ENCODE measurements at places on chromosomes 7 and 10.
A peak's percentile ranks its signal among the peaks of the same experiment; 100 is the strongest.

- DNase-seq: no peak
These were observed 24.5 kb downstream of the RSU1 start for GRCh38 chr10:16792675-16793074.

DNA sequence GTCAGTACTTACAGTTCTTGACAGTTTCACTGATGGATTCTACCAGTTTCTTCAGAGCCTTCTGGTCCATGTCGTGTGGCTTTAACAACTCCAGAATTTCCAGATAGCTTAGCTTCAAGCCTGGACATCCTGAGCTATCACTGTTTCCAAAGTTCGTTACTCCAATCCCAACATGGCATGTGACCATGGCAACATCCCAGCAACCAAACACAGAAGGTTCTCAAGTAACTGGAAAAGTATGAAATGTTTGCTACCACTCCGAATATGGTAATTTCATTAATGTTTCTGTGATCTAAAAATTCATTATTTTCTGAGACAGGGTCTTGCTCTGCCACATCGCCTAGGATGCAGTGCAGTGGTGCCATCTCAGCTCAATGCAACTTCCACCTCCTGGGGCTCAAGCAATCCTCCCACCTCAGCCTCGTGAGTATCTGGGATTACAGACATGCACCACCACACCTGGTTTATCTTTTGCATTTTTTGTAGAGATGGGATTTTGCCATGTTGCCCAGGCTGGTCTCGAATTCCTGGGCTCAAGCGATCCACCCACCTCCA, 29.3 kb downstream of the RBM48 start:
- no peak for DNase-seq

DNA sequence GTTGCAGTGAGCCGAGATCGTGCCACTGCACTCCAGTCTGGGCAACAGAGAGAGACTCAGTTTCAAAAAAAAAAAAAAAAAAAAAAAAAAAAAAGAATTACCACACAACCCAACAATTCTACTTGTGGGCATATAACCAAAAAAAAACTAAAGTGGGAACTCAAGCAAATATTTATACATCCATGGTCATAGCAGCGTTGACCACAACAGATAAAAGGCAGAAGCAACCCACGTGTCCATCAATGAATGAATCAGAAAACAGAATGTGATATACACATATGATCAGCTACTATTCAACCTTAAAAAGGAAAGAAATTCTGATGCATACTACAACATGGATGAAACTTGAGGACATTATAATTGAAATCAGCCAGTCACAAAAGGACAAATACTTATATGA, 179.3 kb upstream of the NEBL start:
- no peak for DNase-seq

DNA sequence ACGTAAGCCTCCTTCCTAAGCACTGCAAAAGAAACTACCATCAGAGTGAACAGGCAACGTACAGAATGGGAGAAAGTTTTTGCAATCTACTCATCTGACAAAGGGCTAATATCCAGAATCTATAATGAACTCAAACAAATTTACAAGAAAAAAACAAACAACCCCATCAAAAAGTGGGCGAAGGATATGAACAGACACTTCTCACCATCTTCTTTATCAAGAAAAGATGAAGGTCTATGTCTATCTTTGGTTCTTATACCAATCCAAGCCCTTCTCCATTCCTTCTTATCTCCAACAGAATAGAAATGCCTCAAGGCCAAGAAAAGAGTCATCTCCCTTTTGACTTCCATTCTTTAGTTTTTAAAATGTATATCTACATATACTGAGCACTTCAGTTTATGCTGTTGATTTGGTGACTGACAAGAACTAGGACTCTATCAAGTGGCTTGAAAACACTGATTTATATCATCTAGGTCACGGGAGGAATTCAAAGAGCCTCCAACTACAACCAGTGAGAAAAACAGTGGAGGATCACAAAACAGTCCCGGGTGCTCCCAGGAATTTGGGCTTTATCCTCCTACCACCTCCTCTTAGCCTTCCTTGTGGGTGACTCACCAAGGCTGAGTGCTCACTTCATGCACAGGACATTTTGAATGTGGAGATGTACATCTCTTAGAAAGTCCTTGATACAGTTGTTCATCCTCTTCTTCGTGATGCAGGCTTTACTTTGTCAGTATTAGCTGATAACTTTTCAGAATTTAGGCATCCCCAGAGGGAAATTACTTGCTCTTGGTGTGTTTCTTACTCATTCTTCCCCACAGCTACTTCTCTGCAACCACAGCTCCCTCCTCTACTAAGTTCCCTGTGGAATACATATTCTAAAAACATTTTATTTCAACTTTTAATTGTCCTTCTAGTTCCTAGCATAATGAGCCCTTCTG, 15.4 kb downstream of the TAS2R41 start:
- no peak for DNase-seq

DNA sequence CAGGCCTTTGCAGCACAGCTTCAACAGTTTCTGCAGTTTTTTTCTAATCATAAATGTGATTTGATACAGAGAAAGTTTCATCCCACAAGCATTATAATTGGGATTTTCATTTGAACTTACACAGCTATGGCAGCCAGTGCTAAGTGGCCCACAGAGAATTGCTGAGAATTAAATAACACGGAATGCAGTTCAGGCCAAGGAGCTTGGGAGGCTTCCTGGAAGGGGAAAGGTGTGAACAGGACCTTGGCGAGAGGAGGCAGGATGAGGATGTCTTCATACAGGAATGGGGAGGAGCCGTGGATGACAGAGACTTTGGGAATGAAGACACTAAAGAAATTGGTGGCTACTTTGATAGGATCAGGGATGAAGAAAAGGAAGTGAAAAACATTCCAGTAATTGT, 95.3 kb downstream of the ZNF22 start:
- no peak for DNase-seq

DNA sequence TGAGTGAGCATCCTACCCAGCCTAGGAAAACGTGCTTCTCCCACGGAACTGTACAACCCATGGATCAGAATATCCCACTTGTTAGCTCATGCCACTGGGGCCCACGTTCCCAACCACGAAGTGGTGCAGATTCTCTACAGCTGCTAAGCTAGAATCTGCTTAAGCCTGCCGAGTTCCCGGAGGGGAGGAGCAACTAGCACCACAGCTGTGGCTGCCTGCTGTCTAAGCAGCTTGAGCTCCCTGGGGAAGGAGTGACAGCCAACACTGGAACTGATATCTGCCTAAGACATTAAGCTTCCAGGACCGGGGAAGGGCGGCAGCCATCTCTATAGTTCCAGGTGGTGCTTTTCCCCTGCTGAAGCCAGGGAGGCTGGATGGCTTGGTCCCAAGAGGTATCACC, 334.7 kb upstream of the CHRM2 start:
- DNase-seq: no peak

- DNase-seq: no peak
These were observed 17.1 kb downstream of the ARHGAP21 start for GRCh38 chr10:24706479-24707118.

- no peak for DNase-seq
These were observed 13.0 kb upstream of the FRA10AC1 start for GRCh38 chr10:93715345-93715744.

GRCh38 chr7:102981451-102981850, 68.7 kb downstream of the LRRC17 start:
- DNase-seq: no peak

DNA sequence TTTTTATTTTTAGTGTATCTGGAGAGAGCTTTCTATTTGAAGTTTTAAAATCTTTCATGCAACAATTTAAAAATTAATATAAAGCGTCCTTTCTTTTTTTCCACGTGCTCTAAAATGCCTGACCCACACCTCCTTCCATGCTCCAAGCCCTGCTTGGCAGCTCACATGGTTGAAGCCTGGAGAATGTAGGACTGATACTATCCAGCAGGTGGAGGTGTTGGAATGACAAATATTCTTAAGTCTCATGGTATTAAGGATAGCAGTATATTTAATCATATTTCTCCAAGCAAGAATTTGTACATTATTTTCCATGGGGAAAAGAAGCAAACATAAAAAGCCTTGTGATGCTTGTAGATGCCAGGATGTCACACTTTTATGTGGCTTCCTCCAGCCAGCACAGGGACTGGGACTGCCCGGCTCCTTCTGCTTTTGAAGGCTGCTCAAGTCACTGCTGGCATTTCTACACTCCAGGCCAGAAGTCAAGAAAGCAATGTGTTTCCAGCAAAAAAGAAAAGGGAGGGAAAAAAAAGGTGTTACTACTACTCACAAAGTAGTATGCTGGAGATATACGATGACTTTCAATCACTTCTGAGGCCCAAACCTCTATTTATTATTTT, 49.7 kb downstream of the BZW2 start:
- DNase-seq: peak; percentile 17

DNA sequence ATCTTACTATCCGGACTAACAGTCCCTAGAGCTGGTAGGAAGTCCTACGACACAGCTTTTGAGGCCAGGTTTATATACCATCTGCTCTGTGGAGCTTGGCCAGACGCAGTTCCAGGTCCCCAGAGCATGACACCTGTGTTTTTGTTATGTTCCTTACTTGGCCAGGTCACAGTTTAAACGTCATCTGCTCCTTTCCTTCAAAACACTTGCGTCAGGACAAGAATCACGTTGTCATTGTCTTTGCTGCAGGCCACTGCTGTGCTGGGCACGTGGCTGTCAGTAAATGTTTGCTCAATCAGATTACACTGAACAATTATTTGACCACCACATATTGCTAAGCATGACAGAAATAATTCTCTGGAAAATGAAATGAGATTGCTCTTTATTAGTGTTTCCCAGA, 23.9 kb downstream of the SLC18A2 start:
- DNase-seq: peak; percentile 39

GRCh38 chr10:121838931-121839330, 88.9 kb downstream of the ATE1 start:
- DNase-seq: peak; percentile 51

DNA sequence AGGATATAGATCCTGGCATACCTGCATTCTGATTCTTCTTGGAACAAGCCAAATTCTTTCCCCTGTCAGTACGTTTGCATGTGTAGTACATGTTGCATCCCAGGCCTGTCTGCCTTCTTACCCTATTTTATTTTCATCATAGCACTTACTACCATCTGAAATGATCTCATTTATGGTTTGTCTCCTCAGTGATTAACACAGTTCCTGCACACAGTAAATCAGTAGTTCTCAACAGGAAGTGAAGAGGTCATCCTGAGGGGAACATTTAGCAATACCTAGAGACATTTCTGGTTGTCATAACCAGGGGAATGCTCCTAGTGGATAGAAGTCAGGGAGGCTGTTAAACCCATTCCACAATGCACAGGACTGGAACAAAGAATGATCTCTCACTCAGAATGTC, 38.2 kb upstream of the SLC26A4 start:
- no peak for DNase-seq

GRCh38 chr10:61589547-61590243, 73.0 kb upstream of the CABCOCO1 start:
- no peak for DNase-seq

DNA sequence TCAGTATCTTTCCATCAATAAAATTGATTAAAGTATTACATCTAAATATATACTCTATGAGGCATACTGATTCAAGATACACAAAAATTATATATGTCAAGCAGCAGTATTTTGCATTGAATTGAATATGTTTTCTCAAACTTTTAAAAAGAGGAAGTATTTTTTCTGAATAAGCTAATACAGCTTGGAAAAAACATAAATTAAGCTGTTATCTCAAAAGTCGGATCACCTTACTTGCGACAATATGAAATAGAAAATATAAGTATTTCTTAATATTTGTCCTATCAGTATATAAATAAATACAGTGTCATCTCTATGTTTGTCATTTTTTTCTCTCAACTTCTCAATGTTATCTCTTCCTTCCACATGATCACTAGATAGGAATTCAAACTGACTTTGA, 139.3 kb downstream of the MBL2 start:
- DNase-seq: no peak

DNA sequence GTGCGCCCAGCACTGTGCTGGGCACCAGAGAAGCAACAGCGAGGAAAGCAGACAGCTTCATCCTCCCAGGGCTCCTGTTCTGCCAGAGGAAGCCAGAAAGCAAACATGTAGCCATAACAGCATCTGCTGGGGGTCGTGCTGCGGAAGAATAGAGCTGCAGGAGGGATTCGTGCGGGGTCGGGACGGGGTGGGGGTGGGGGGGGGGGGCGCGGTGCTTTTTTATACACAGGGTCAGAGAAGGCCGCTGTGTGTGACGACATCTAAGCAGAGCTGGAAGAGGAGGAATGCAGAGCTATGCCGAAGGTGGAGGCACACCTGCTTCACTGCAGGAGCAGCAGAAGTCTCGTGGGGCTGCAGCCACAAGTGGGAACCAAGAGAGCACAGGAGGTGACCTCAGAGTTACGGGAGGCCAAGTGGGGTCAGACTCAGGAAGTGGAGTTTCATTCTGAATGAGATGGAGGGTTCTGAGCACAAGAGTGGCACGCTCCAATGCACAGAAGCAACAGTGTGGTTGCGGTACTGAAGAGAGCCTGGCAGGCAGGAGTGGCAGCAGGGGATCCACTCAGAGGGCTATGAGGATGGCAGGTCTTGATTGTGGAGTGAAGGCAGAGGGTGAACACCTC, 11.1 kb downstream of the PKD1L1 start:
- peak; percentile 16 for DNase-seq

DNA sequence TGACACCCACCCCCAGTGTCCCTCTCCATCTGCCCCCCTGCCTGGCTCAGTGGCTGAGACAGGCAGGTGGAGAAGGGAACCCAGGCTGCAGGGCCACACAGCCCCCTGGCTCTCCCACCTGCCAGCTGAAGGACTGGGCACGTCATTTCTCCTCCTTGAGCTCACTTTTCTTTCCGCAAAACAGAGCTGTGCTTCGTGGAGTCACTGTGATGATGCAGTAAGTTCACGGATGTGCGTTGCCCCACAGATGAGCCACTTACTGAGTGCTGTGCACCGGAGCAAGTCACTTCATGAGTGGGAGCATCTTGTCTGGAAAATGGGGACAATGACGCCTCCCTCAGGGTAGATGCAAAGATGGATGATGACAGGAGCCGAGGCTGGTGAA, 2.7 kb downstream of the OPN4 start:
- DNase-seq: no peak

GRCh38 chr10:24416248-24416647, 207.3 kb downstream of the KIAA1217 start:
- DNase-seq: no peak

GRCh38 chr7:41005374-41005901, 697.5 kb downstream of the INHBA start:
- DNase-seq: no peak

GRCh38 chr7:3887096-3887690, 586.1 kb downstream of the SDK1 start:
- DNase-seq: no peak

GRCh38 chr7:75861636-75862035, 17.2 kb upstream of the RHBDD2 start:
- DNase-seq: no peak

GRCh38 chr7:26485367-26485934, 193.8 kb downstream of the SNX10 start:
- DNase-seq: no peak
